ENCODE measurements at places on chromosomes 7 and 10.

GRCh38 chr7:43799605-43800004 lies 41.1 kb downstream of the BLVRA start:
- no peak for DNase-seq

DNA sequence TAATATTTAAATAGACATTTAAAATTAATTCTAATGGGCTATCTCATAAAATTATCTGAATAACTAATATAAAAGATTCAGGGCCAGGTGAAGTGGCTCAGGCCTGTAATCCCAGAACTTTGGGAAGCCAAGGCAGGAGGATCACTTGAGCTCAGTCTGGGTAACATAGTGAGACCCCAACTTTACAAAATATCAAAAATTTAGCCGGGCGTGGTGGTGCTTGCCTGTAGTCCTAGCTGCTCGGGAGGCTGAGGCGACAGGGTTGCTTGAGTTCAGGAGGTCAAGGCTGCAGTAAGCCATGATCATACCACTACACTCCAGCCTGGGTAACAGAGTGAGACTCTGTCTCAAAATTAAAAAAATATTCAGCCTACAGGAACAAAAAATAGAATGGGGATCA lies 12.5 kb downstream of the NOBOX start:
- DNase-seq = no peak

DNA sequence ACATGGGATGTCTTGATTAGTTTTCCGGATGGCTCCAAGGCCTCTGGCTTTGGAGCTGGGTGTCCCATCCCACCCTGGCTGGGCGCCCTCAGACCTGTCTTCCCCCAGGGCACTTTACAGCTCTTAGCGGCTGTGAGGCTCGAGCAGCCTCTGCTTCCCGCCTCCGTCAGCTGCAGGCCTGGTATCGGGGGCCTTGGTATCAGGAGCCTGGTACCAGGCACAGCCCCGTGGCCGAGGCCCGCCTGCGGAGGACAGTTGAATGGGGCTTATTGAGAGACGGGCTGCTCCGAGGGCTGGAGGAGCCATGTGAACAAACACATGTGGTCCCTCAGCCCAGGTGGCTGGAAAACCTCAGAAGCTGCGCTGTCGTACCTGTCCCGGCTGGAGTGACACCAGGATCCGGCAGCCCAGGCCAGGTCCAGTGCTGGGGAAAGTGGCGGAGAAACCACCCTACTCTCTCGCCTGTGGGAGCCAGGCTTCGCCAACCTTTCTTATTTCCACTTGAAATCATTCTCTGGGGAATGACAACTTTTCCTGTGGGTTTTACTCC lies 23.9 kb upstream of the AP5Z1 start:
- DNase-seq = no peak

DNA sequence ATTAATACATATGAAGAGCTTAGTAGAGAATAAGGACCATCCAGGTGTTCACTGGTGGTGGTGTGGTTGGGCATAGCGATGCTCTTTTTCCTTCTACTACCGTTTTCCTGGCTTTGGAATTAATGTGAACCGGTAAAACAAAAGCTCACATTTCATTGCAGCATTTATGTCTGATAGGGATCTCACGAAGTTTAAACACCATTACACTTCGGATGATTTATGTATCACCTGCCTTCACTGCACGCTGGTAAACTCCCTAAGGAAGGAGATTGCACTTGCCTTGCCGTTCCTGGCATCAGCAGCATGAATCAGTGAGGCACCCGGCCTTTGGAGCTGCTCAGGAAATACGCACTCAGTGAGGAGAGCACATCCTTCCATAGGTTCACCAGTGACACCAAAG lies 47.5 kb downstream of the WIPF3 start:
- DNase-seq = no peak

GRCh38 chr10:89388806-89389205 lies 3.6 kb upstream of the IFIT1 start:
- DNase-seq = no peak

DNA sequence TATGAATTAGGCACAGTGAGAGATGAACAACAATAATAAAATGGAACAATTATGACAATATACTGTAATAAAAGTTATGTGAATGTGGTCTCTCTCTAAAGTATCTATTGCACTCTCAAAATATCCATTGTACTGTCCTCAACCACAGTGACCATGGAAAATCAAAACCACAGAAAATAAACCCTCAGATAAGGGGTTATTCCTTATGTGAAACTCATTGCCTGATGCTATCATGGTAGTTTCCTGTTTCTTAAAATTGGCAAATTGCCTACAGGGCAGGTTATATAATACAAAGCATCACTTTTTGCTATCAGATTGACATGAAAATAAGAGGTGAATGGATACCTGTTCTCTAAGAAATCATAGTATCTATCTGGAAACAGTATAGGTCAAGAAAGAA lies 3.8 kb downstream of the MCM10 start:
- no peak for DNase-seq

DNA sequence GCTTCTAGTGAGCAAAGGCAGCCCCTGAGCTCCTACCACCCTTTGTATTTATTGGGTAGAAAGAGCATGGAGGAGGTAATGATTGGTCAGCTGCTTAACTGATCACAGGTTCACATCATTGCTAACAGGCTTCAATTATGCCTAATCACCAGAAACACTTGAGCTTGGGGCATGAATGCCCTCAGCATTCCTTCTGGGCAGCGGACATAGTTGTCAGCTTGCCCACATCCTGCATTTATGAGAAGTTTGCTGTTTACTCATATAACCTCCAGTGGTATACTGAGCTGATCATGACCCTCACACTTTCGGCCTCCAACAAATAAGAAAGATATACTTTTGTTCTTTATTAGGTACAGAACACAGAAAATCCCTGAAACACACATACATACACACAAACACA lies 140.3 kb upstream of the ODAD2 start:
- no peak for DNase-seq

- no peak for DNase-seq
Measured at GRCh38 chr7:34269084-34269483, 363.7 kb downstream of the BMPER start.

DNA sequence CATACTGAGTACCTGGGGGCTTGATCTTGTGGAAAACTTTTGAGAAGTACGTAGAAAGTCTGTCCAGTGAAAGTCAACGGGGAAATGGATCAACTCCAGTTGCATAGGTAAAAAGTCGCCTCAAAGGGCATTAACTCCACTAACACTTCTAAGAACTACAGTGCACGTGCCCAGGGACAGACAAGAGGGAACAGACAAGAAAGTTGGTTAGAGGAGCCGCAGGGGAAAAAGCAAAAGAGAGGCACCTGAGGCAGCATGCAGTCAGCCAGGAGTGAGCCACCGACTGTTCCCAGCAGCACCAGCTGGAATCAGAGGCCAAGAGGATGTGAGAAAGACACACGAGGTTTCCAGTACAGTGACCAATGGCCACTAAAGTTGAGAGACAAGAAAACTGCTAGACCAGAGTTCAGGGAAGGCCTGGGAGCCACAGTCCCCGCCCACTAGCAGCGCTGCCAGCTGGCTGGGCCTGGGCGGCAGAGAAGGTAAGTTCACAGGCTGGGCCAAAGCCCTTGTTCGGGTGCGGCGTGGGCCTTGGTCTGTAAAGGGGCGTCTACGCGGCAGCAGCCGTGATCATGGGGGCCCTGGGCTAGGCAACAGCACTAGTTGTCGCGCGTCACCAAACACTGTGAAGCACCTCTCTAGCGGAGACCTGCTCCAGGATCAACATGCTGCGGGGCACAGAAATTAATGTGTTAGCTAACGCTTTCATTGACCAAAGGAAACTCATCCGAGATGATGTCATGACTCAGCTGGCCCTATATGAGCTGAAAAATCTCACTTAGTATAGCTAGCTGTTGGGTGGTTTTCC lies 14.0 kb downstream of the ITGB1 start:
- no peak for DNase-seq

DNA sequence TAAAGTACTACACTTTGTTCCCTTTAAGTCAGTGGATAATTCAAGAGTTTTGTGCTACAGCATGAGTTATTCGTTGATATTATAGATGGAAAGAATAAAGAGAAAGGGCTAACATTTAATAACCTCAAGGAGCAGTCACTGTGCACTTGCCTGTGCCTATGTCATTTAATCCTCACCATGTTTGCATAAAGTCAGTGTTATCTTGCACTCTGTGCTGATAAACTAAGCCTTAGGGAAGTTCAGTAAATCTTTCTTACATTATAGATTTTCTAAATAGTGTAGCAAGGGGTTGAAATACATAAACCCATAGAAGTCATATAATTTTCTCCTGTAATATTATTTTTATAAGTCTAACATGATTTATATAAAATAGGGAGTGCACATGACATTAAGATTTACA lies 103.1 kb downstream of the TMEM26 start:
- no peak for DNase-seq

DNA sequence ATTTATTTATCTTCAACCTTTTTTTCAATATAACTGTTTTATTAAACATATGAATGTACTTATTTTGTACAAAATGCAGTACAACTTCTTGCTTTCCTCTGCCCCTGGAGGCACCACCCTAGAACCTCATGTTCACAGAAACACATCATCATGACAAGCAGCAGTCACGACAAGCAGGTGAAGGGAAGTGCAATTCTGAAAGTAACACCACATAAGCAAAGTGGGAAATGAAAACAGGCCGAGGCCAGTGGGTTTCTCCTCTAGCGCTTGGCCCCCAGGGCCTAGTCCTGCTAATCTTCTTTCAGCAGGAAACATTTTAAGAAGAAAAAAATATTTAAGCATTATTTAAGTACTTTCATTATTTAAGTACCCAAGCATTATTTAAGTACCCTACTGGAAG lies 598.1 kb downstream of the SH2D4B start:
- no peak for DNase-seq

- no peak for DNase-seq
Measured at GRCh38 chr7:6725003-6725402, 18.3 kb upstream of the ZNF12 start.

DNA sequence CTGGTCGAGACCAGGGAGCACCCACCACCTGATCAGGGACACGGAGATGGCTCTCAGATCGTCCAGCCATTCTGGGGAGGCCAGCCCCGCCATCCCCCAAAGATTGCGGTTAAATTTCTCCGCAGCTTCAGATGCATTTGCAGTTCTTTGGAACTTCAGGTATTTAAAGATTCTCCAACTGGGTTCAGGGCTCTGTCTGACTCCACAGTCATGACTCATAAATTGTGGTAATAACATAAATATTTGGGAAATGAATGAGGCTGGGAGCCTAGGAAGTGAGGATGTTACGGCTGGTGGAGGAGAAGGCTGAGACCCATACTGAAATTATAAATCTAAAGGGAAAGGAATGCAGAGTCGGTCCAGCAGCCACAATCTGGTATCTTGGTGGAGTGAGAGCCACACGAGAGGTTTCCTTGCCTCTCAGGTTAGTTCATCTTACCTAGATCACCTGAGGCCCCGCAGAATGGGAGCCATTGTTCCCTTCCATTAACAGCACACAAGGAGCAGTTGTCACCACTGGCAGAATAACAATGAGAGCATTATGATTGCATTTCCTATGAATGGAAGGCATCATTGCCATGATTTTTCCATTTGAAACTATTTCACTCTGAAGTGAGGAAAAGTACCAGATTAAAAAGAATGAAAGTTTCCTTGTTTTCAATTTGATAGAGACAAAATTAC lies 26.7 kb upstream of the DNAJB6 start:
- DNase-seq = no peak

GRCh38 chr7:128030654-128031611 lies at the start of gene LRRC4:
Gene LRRC4, minus strand, starts transcription at chr7:128031437. Its CDS starts 797 bp downstream, at chr7:128030640.
- DNase-seq = no peak

DNA sequence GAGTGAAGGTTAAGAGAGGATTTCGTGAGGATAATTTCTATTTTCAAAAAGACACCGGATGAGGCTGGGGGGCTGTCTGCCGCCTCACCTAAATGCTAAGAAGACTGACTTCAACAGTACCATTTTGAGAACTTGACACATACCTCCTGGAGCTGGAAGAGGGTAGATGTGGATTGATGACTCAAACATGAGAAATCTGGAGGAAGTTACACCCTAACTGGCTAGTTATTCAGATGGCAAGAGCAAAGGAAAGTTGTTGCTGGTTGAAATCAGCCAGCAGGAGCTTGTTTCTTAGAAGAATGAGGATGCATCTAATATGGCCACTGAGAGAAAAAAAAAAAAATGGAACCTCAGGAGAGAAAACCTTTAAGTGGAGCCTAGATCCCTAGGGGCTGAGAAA lies 76.2 kb upstream of the KIAA1217 start:
- no peak for DNase-seq

GRCh38 chr10:126528315-126528835 lies 140.1 kb upstream of the ADAM12 start:
- no peak for DNase-seq

GRCh38 chr7:118573085-118573484 lies 348.6 kb downstream of the ANKRD7 start:
- DNase-seq = peak; percentile 96

DNA sequence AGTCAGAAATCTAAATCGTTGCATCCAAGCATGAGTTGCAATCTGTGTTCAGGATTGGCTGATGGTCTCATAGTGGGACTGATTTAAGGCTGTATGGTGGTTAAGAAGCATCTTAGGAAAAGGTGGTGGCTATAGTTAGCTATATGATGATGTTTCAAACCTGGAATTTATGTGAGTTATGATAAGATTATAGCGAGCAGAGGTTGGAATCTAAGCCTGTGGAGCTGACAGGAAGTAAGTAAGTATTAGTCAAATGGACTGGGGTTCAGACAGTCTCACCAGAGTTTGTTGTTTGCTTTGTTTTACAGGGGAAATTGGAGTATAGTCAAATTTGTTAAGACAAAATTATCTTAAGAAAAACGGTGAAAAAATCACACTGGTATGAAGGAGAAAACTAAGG lies 56.7 kb downstream of the ANKRD7 start:
- no peak for DNase-seq

DNA sequence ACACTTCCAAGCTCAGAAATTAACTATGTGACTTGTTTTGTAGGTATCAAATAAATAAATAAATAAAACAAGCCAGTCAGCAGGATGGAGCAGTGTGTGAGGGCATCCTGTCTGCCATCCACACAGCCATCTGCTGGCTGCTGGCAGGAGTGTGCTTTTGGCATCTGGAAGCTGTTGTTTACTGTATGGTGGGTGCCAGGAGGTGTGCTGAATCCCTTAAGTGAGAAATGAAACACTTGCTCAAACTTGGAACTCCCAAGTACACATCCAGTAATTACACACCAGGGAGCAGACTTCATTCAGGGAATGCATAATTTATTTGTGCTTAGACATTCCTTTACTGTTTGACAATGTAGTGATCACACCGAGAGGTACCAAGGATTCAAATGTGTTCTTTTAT lies 16.9 kb upstream of the TAX1BP1 start:
- DNase-seq = peak; percentile 89
